NCI-H1417 (cell line): ENCODE measurements at places on chromosomes 11 and 22.

DNA sequence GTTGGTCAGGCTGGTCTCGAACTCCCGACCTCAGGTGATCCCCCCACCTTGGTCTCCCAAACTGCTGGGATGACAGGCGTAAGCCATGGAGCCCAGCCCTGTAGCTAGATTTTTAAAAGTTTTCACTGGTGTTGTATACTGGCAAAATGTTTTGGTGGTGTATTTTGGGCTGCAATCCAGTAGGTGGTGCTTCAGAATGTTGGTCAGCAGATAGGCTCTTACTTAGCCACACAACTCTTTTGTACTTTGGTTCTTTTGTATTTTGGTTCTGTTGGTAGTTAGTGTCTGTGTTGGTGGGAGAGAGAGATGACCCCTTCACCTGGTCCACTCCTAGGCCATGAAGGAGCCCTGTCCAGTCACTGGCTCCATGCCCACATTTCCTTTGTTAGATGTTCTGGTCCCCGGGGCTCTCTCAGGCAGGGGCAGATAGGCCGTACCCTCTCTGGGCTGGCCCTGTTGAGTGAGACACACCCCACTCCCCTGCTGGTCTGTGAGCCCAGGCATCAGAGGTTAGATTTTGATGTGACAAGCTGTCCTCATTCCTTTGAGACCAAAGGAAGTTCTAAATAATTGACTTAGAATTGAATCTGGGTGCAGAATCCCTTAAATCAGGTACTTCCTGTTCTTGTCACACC lies 123.8 kb downstream of the DDX10 start:
- no peak for DNase-seq

DNA sequence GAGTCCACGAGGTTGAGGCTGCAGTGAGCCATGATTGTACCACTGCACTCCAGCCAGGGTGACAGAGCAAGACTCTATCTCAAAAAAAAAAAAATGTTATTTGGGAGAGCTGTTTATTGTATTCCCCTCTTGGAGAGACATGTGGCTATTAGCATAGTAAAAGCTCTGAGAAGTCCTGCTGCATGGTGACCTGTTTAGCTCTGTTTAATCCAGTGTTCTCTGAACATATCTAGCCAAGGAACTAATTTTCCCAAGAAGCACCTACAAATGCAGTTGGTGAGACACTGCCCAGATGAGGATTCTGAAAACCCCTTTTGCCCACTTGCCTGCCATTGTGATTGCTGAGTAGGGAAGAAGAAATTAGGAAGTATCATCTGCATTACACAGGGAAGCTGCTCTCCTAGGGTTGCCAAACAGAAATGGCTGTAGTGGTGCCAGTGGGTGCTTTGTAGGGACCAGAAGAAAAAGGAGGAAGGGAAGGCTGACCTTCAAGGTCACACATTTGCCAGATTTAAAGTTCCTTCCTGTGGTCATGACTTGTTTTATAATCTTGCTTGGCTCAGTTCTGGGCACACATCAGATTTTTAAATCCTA lies 15.7 kb downstream of the TIMP3 start:
- no peak for DNase-seq

DNA sequence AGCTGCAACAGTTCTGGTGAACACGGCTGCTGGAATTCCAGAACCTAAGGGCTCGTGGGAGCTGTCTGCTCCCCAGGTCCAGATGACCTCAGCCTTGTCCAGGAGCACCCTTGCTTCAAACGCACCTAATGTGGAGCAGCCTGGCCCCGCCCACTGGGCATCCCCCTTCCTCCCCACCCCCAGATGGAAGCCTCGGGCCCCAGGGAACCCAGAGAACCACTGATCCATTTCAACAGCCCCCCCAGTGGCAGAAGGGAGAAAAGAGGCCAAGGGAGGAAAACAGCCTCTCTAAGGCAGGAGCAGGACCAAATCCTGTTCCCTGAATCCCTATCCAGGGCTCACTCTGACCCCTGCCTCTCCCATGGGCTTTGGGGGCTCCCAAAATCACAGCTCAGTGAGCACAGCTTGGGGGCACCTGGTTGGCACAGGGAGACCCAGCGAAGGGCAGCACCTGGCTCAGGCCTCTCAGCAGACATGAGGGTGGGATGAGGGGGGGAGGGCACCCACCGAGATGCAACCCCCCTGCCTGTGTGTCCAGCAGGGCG lies 1.2 kb downstream of the CYTH4 start:
- no peak for DNase-seq

DNA sequence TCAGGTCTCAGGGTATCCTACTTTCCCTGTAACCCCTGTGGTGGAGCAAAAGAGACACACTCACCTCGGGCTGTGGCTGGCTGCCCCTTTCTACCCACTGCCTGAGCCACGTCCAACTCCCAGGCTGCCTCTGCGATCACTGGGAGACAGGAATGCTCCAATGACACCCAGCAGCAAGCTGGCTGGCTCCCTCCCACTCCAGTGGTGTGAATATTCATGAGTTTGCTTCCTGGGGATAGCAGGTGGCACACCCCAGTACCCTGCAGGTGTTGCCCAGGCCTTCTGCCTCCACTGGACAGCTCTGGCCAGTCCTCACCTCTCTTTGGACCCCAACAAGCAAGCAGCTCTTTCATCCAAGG lies 9.7 kb downstream of the GAL3ST1 start:
- no peak for DNase-seq

- DNase-seq: no peak
These were observed 20.0 kb downstream of the CAVIN3 start for GRCh38 chr11:6300325-6300724.

DNA sequence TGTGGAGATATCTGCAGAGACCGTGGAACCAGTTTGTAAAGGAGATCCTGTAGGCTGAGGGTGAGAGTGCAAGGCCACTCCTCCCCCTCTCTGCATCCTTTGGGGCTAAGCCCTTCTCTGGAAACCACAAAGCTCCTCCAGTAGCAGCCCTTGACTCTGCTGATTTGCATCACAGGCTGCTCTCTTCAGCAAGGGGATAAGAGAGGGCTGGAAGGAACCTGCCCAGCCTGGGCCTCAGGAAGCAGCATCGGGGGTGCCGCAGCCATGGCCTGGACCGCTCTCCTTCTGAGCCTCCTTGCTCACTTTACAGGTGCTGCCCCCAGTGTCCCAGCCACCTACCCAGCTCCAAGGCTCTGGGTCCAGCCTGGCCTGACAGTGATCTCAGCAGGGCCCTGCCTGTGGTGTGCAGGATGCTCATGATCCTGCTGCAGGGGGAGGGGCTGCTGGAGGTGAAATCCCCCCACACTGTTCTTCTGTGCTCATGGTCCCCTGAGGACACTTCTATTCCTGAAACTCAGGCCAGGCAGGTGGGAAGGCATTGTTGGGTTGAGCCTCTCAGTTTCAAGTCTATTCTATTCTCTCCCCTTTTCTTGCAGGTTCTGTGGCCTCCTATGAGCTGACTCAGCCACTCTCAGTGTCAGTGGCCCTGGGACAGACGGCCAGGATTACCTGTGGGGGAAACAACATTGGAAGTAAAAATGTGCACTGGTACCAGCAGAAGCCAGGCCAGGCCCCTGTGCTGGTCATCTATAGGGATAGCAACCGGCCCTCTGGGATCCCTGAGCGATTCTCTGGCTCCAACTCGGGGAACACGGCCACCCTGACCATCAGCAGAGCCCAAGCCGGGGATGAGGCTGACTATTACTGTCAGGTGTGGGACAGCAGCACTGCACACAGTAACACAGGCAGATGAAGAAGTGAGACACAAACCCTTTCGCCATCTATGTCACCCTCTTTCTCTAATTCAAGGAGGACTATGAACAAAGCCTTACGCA lies 68.5 kb upstream of the IGLL5 start:
- DNase-seq: peak; percentile 72

DNA sequence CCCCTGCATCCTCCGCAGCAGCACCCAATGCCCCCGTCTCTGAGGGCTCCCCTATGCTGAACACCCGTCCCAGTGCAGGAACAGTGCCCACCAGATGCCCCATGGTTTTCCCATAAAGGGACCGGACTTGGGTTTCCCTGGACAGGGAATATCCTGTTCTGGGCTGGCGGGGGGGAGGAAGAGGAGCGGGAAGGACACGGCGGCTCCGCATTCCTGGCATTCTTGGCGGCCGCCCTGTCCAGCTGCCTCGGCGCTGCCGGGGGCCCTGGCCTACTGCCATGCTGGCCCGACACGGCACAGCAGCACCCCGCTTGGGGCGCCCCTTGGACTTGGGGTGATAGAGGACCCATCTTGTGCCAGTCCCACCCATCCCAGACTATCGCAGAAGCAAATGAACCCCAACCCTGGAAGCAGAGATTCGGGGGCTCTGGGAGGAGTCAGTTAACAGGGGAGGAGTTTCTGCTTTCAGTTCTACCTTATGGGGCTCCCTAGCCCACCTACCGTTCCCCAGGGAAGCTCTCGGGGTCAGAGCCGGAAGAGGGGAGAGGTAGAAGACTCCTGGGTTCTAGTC lies 23.7 kb upstream of the CBX7 start:
- DNase-seq: no peak

GRCh38 chr22:21055880-21056319 lies 10.2 kb downstream of the LRRC74B start:
- no peak for DNase-seq

DNA sequence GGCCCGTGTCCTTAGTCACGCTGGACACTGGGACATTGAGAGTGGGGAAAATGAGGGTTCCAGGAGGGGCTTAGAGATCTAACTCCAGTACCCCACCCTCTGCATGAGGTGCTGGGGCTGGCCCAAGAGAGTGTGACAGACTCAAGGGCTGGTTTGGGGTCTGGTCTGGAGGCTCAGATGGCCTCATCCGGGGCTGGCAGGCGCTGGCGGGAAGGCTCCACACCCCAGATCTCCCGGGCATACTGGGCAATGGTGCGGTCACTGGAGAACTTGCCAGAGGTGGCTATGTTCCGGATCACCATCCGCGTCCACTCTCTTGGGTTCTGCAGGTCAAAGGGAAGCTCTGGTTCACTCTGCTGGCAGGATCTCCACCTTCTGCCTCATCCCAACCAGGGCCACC lies 2.5 kb upstream of the RASGRP2 start:
- no peak for DNase-seq

DNA sequence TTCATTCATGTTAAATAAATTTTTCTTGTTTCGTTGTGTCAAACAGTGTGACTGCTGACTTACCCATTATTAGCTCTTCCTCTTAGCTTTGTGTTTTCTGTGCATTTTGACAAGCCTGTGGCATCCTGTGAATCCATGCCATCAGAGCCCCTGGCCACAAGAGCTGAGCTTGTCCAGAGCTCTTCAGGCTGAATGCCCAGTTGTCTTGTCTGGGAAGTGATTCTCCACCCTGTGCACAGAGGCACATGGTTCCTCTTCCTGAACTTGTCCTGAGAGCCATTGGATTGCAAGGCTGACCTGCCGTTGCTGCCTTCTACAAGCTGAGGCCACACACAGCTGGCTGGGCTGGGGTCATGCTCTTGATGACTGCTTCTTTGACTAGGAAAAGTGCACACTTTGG lies 64.1 kb downstream of the PPP6R3 start:
- no peak for DNase-seq

DNA sequence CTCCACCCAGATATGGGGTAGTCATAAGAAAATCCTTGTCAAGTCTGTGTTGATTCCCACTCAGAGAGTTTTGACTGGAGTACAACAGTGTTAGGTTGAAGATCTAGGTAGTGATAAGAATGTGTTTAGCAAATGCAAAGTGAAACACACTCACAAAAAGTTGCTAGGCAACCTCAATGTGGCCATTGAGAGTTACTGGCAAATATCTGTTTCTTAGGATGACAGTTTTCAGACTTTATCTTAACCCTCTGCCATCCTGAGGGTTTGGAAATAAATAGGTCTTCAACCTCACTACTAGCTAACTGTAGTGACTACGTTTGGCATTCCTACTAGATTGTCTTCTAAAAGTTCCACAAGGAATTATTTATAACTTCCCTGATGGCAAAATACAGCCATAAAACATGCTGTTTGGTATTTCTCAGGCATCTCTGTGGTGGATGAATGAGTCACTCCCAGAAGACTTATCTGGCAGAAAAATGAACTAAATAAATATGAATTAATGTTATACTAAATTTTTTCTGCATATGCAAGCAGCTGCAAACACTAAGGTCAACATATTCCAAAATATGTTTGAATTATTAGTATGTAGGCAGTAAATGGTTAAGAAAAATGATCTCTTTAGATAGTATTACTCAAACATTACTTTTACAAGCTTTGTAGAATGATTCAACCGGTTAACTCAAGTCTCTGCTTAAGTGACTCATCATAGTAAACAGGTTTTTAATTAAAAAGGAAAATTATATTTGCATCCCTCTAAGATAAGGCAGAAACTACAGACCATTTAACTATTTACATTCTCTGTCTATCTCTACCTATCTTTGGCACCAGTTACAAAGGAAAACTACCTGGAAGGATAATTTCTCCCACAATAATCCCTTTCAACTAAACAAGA lies 17.1 kb upstream of the SYTL2 start:
- no peak for DNase-seq

DNA sequence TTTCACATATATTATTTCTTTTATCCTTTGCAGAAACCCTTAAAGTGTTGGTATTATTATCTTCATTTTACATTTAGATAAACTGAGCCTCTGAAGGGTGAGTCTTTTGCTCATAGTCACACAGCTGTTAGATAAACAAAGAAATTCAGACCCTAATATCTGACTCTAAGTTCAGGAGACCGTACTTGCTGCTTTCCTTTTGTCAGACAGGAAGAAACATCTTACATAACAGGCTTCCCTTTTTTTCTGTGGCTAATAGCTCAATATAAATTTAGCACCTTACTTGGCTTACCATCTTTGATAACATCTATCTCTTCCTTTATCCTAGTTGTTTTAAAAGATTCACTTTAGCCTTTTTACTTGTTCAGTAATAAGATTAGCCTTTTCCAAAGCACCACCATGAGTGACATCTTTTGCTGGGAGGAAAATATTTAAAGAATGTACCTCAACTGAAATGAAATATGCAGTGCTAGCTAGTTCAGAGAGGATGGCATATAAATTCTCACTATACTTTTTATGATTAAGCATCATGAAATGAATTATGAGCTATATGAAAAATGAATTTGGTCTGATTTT lies 128.6 kb downstream of the WNT11 start:
- no peak for DNase-seq

- DNase-seq: peak; percentile 61
These were observed 58.4 kb downstream of the CD82 start for GRCh38 chr11:44623731-44624491.

DNA sequence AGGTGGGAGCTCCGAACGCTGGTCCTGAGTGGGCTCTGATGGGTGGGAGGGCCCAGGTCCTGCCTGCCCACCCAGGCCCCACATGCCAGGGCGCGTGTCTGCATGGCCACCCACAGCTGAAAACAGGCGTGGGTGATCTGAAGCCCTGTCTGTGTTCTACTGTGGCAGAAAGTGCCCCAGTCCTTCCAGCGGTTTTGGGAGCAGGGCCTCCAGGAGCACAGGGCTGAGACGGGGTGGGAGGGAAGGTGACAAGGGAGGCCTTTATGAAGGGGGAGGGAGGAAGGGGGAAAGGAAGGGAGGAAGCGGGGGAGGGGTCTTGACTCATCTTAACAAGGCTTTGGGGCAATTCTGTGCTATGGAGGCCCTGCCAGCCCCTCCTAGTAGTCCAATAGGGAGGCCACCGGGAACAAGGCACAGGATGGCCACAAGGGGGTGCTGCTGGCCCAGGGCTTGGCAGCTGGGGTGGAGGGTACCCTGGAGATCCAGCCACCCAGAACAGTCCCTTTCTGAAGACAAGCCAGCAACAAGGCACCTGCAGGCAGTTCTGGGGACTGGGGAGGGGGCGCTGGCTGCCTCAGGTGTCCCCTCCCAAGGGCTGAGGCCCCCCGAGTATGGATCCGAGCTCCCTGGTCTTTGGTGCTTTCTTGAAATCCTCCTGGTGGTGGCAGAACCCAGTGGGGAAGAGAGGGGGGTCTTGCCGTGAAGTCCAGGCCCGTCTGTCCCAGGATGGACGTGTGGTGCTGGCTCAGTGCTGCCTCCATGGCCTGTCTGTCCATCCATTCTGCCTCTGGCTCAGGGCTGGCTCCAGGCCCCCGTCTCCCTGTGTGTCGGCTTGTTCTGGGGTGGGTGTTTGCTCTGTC lies 6.3 kb upstream of the FADS3 start:
- DNase-seq: peak; percentile 53
